IPS-NIHi11 (cell line): ENCODE measurements at places on chromosomes 3 and 15.

DNA sequence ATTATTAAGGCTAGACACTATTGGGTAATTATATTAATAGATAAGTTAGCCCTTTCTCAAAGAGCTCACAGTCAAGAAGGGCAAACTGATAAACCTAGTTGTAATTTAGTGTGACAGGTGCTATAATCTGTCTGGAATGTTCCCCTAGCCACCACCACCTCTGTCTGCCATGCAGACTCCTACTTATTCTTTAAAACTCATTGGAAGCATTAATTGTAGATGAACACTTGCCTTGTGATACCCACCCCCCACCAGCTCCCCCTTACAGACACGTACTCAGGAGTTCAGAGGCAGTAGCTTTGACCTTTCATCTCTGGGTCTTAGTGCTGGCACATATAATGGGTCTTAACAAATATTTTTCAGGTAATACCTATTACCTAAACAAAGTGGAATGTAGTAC, 195.9 kb downstream of the TP63 start:
- no peak for DNase-seq

DNA sequence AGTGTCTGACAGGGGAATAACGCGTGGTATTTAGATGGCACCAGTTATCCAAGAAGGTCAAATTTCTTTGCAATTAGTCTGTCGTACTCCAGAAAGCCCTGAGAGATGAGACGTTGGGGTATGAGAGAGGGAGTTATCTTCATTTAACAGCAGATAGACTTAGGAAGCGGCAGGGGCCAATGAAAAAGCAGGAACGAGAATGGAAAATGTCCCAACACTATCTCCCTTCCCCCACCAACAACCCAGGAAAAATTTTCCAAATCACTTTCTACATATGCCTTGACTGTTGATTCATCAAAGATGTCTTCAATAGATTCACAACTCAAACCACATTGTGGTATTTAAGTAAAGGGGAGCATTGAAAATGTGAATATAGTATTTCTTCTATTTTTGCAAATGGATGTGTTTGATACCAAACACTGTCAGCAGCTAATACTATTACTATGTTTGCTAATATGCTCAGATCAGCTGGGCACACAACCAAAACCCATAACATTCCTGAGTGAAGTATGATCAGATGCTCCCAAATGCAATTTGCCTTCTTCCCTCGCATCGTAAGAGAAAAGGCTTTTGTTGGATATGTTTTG, 13.3 kb upstream of the GREM1 start:
- DNase-seq = no peak

GRCh38 chr15:91857772-91858171, 4.3 kb downstream of the SLCO3A1 start:
- no peak for DNase-seq

DNA sequence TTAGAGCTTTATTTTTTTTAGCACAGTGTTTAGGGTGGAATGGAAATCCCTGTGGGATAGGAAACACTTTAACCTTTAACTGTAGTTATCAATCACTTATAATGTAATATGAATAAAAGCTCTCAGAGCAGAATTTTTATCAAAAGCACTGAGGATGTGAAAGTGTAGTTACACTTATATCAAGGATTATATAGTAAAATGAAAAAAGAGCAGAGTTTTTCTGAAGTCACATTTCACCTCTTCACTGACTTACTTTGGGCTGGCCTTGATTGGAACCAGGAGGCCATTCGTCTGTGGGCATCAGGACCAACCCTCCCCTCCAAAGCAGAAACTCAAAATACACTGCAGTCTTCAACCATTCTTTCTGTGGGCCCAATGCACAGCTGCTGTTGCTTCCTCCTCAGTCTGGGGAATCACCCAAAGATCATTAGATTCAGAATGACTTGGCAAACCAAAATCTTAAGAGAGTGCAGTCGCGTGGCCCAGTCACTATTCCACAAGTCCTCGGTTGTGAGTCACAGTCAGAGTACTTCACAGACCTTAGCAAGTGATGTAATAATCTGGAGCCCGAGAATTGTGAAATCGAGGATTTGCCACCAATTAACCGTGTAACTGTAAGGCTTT, 132.6 kb upstream of the COL8A1 start:
- no peak for DNase-seq

GRCh38 chr3:137792626-137793271, 28.6 kb downstream of the SOX14 start:
- peak; percentile 65 for DNase-seq

DNA sequence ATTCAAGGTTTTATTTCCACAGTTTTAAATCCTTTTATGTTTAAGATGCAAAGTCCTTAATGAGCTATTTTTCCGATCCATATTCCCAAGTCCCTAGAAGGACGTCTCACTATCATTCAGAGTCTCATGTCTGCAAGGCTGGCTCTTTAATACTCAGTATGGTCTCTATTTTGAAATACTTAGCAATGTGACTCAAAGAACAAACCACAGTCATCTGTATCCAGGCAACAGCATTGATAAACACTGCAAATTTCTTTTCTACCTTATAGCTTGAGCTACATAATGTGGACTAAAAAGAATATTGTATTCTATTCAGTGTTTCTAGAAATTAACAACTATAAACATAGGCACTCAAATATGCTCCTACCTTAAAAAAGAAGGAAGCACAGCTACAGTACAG, 588.3 kb upstream of the NAALADL2 start:
- no peak for DNase-seq

DNA sequence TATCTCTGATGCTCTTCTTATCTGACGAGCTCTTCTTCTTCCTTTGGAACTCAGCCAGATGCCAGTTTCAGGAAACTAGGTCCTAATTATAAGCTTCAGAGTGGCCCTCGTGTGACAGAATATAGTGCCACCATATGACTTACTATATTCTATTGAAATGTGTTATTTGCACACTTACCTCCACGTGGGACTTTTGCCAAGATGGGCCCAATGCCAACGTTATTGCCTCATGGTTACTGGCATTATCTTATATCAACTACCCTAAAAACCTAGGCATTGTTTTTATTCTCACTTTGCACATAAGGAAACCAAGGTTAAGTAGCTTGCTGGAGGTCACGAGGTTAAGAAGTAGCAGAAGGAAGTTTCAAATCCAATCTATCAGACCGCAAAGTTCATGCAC, 71.3 kb upstream of the SLCO3A1 start:
- DNase-seq = no peak

GRCh38 chr3:33317963-33318709, 40.9 kb downstream of the FBXL2 start:
- no peak for DNase-seq

DNA sequence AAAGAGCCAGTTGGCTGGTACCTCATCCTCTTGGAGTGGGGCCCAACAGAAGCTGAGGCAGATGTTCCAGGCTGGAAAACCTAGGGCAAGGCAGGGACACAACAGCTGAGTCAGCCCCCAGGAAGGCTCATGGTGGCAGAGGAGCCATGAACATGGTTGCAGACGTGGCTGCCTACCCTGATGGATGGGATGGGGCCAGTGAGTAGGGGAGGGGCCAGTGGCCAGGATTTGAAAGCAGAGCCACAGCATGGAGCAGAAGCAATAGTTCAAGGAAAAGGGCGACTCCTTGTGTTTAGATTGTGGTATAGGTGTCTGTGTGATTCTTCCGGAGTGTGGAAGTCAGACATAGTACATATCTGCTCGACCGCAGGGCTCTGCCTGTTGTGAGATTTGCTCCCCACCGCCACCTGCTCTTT, 24.2 kb downstream of the PXYLP1 start:
- DNase-seq = peak; percentile 55

DNA sequence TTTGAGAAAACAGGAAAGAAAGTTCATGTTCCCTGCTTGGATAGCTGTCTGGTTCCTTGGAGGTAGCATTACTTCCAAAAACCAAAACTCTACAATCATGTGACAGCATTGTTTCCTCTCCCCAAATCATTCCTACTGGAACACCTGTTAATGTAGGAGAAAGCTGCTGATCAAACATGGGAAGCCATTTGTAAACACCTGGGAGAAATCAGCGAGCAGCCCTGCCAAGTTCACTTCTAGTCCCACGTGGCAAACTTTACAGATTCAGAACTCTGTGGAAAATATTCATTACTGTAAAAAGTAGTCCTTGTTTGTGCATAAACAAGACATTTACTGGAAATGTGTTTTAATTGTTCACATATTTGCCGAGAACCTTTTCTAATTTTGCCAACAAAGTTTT, 275.5 kb upstream of the AZI2 start:
- DNase-seq = no peak

DNA sequence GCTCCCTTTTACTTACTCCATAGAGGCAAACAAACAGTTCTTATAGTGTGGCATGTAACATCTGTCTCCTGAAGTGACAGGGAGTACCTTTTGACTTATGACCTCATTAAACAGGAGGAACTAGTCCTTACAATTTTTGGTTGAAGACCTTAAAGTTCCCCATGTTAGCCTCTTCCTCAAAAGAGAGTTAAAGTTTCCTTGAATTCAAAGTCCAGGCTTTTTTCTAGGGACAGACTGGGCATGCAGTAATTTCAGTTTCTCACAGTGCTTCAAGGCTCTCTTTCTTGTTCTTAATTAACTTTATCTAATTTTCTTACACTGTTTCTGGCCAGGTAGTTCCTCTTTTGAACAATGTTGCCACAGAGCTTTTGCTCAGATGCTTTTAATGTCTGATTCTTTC, 12.1 kb downstream of the GOLM2 start:
- DNase-seq = no peak

GRCh38 chr3:164752812-164753211, 325.5 kb downstream of the SI start:
- no peak for DNase-seq

DNA sequence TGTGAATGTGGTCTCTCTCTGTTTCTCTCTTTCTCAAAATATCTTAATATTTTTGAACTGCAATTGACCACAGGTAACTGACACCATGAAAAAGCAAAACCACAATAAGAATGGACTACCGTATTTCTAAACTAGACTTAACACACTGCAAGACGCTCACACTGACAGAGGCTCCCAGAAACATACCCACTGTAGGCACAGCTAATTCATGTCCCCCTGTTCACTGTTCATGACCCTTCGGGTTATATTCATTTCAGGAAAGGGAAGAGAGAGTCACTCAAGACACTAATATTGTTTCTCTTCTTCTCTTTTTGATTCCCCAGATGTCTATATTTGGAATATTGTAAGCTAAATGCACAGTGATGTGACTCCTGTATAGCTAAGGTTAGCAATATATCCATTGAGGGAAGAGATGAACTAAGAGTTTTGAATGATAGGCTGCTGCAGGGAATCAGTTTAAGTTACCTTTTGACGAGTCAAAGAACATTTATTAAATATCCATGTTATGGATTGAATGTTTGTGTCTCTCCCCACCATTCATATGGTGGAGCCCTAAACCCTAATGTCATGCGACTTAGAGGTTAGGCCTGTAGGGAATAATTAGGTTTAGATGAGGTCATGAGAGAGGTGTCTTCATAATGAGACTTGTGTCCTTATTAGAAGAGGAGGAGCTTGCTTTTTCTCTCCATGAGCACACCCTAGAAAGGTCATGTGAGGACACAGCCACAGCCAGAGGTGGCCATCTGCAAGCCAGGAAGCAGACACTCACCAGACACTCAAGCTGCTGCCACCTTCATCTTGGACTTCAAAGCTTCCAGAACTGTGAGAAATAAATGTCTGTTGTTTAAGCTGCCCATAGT, 216.6 kb upstream of the GRM7 start:
- no peak for DNase-seq

DNA sequence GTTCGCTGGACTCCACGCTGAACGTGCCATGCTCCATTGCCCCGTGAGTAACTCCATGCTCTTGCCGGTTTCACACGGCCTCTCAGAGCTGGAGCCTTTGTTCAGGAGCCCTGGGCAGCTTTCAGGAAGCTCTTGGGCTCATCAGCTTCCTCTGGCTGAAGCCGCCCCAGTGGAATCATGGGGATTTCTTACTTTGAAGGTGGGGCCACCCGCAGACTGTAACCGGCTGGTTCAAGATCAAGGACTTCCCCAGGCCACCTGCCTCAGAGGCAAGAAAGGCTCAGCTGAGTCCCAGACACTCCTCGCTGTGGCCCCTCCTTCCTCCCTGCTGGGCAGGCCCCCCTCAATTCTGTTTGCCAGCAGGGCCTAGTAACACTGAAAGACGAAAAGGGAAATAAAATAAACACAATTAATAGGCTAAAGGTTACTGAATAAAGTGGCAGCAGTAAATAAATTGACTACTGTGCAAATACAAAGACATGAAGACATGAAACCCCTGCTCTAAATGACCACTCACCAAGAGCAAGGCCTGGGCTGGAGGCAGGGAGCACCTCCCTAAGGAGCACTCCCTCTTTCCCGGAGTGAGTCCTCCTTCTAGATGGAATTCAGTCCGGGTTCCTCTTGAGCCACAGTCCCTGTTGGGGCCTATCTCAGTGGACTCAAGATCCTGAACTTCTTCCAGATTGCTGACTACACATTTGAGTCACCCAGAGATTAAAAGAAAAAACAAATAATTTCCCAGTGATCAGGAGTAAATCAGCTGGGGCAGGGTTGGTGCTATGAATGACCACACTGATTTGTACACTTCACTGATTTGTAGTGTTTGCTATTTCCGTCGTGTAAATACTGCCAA, 51.0 kb downstream of the ZDHHC19 start:
- peak; percentile 56 for DNase-seq

GRCh38 chr3:105366326-105367062, at the start of gene ALCAM:
Gene ALCAM (plus strand): TSS chr3:105366909.
- peak; percentile 87 for DNase-seq

DNA sequence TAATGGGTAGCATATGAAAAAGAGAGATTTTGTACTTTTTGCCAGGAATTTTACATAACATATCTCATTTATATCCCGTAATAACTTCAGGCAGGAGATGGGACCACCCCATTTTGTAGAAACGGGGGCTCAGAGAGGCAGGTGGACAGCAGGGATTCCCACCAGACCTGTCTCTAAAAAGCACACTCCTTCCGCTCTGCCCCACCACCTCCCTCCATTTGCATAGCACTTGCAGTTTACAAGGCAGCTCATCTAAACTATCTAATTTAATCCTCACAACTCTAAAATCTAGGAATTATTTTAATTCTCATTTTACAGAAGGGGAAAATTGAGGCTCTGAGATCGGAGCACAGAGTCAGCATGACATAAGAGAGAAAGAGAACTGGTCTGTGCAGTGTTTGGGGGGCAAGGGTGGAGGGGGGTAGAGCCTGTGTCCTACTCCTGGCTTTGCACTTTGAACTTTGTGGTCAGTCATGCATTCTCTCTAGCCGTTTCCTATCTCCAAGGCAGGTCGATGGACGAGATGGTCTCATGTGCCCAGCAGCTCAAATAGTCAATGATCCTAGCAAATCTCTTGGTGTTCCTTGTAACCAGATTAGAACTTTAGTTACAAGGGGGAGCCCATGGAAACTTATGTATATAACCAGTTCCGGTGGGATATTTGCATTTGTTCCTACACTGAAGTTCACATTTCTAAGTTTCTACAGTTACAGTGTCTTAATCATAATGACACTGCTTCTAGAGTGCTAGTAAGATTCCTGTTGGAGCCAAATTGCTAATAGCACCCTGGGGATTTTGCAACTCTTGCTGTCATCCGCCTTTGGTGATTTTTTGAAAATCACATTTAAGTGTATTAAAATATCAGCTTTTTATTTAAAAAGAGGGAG, 18.6 kb downstream of the CRYGS start:
- DNase-seq = no peak

DNA sequence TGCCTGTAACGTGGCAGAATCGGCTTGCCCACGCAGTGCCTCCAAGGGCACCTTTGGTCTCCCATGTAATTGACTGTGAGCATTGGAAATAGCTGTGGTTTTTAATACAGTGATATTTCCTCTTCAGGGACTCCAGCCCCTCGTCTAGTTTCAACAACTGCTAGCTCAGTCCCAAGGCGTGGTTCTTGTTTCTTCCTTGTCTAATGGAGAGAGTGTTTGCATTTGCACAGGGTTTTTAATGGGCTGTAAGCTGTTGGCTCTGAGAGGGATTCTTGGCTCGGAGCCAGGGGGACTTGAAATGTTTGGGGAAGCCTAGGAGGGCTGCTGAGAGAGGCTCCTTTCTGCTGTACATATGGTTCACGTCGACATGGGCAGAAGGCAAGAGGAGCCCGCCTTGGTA, 86.2 kb downstream of the THSD4 start:
- no peak for DNase-seq
